ENCODE measurements at places on chromosomes 3 and 15.
A peak's percentile ranks its signal among the peaks of the same experiment; 100 is the strongest.

DNA sequence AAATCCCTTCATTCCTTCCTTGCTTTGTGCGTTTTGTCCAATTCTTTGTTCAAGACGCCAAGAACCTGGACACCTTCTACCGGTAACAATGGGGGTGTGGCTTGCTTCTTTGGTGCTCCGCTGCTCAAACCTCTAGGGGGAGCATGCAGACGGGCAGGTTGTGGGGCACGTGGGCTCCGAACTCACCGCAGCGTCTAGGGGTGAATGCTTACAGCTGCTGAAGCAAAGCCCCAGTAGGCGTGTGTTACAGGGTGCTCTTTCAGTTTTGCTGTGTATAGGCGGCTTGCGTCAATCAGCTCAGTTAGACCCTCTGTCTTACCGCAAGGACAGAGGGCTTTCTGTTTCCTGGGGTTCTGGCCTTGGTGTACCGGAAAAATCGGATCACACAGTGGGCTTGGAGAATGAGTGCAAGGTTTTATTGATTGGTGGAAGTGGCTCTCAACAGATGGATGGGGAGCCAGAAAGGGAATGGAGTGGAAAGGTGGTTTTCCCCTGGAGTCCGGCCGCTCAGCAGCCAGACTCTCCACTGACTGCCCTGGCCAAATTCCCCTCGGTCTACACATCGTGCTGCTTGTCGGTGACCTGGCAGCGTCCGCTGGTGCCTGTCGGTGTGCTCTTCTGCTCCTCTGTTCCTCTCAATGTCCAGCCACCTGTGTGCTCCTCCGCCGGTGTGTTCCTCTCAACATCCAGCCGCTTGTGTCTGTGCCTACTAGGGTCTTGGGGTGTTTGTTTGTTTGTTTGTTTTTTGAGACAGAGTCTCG lies 1.2 kb upstream of the LRRC34 start:
- DNase-seq: peak; percentile 34

GRCh38 chr3:30294241-30294667 lies 312.1 kb upstream of the TGFBR2 start:
- no peak for DNase-seq

DNA sequence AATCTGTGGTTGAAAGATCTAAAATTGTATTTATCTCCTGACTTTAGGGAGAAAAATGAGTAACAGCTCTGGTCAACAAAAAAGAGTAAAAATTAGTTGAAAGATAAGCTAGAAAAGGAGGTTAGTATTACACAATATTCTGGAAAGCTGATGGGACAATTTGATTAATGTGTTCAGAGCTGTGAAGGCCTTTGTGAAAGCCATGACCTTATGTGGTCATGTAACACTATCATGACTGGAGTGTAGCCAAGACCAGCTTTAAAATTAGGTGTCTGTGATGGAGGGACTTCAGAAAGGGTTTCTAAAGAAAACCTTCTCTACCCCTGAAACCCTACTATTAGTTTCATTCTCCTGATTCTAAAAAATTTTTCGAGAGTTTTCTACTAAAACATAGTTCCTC lies 127.2 kb downstream of the NFKBIZ start:
- DNase-seq: peak; percentile 16

DNA sequence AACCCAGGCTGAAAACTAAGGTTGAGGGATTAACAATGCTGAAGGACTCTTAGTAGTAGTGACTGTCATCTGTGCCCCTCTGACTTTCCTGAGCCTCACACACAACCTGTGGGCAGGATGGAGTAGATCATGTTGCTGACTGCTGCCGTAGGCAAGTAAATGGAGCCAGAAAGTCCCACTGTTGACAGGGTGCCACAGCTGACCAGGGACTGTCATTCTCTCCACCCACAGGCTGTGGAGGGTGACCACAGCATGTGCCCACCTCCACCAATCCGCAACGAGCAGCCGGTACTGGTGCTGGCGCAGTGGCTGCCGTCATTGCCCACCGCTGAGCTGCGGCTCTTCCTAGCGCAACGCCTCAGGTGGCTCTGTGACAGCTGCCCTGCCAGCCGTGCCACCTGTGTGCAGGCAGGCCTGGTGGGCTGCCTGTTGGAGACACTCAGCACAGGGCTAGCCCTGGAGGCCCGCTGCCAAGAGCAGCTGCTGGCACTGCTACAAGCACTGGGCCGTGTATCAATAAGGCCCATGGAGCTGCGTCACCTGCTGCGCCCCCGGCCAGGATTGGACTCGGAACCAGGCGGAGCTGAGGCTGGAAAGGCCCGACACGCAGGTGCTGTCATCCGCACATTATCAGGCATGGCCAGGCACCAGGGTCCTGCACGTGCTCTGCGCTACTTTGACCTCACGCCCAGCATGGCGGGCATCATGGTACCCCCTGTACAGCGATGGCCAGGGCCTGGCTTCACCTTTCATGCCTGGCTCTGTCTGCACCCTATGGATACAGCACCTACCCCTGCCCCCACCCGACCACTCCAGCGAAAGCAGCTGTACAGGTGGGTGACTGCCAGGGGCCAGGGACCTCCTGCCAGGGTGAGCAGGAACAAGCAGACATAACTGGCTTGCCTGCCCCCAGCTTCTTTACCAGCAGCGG lies 15.6 kb downstream of the NBEAL2 start:
- no peak for DNase-seq

DNA sequence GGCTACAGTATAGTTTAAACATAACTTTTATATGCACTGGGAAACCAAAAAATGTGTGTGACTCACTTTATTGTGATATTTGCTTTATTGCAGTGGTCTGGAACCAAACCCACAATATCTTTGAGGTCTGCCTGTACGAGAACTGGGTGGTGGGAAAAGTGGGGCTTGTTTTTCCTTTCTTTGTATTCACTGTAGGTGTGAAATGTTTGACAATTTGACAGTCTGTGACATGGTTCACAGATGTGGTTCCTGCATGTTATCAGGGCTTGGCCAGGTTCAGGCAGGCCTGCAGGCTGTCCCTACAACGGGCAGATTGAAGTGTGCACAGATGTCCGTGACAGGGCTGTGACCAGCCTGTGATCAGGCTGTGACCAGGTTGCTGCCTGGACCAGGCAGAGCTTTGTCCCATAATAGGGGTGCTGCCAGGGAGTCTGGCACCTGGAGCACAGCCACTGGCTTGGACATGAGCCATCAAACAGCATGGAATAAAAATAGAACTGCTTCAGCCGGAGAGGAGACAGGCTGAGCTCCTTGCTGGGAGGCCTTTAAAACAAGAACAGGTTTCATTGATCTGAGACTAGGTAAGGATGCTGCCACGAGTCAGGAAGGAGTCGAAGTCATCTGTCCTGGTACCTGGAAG lies 61.0 kb downstream of the KLF13 start:
- no peak for DNase-seq

DNA sequence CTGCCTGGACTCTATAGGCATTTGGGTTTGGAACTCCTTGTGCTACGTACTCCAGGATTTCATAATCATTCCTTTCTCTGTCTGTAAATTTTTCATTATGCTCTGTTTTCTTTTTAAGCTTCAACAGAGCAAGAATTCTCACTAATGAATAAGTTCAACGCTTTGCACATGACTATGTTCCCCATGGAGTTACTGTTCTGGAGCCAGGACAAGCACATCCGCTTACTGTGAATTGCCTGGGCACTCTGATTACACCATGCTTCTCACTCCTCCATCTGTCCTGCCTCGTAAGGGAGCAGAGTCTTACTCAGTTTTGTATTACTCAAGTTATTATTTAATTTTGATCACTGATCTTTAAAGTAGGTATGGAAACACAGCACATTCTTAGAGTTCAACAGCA lies 472.7 kb downstream of the RAP2B start:
- no peak for DNase-seq

DNA sequence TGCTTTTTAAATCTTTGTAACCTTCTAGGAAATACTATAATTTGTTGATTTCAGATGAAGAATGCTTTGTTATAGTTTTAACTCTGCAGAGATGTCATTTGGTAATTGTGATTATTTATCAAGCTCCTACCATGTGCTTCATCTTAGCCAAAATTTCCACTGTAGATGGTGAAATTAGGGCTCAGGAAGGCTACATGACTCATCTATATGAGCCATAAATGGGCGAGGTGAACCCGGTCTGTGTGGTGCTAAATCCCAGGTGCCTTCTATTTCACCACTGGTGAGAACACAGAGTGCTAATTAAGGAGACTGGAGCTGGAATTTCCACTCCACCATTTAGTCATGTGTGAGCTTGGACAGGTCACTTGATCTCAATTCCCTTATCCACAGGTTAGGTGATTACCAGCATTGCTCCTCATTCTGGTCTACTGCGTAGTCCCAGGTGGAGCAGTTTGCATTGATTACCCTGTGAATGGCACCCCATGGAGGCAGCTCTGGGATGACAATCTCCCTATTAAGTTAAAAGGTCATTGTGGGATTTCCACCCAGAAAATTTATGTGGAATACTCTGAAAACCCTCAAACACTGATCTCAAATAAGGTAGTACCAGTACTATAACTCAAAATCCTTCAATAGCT lies 2.8 kb upstream of the CCR3 start:
- no peak for DNase-seq

- peak; percentile 12 for DNase-seq
Measured at GRCh38 chr15:81939604-81940440, 106.0 kb downstream of the MEX3B start.

GRCh38 chr3:48896936-48897335 lies 1.7 kb downstream of the SLC25A20 start:
- DNase-seq: peak; percentile 41

DNA sequence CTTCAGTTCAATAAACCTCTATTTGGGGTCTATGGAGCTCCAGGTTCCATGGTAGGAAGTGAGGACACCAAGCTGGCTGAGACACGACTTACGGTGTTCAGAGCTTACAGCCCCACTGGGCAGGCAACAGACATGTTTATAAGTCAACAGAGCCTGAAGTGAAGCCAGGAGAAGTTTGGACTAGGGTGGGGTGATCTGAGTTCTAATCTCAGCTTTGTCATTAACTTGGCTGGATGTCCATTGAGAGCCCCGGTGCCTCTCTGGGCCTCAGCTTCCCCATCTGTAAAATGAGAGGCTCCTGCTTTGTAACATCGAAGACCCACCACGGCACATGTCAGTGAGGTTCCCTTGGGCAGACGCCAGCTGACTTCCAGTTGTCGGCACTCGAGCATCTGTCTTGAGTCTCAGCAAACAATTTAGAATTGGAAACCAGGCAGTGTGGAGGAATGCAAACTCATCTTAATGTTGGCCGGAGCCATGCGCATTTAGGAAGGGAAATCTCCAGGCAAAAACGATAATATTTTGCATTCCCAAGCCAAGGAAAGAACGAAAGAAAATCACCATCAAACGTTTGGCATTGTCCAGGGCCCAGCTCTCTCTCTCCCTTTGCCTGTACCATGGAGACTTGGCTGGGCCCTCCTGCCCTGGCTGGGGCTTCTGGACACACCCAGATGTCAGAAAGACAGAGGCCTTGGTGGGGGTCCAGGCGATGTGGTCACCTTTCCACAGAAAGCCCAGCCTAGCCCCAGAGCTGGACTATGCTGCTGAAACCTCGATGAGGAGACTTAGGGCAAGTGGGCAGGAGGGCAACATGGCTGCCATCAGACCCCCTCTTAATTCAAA lies 18.4 kb downstream of the ITGA11 start:
- DNase-seq: no peak

DNA sequence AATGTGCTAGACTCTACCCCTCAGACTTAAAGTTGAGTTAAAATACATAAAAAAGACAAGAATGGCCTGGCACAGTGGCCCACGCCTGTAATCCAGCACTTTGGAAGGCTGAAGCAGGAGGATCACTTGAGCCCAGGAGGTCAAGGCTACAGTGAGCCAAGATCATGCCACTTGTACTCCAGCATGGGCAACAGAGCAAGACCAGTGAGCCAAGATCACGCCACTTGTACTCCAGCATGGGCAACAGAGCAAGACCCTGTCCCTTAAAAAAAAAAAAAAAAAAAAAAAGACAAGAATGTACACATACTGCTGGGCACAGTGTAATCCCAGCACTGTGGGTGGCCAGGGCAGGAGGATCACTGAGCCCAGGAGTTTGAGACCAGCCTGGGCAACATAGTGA lies 17.4 kb downstream of the DIS3L start:
- DNase-seq: no peak

- no peak for DNase-seq
Measured at GRCh38 chr3:118412503-118412902, 622.1 kb downstream of the IGSF11 start.

GRCh38 chr3:150114873-150115540 lies 144.3 kb upstream of the PFN2 start:
- DNase-seq: no peak

DNA sequence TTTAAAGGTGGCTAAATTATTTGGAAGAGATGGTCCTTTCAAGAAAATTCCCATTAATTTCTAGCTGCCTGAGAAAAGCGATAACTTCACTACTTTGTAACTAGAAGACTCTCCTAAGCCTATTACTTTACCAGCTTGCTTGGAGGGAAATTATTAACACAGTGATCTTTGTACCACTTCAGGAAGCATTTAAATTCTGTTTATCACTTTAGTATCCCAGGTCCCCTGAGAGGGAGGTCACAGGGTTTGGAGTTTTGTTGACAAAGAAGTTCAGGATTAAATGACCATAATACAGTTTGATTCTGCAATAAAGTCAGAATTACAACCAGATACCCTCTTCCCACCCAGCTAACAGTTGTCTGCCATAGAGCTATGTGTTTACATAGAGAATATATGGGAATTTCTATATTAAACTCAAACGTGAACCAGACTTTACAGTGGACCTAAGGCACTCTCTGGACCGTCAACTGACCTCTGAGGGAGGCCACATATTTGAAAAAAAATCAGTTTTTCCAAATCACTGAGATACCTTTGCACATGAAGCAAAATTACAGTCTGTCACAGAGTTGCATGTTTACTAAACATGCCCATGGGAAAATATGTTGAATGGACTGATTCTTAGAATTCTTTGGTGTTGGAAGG lies 3.0 kb downstream of the SLC27A2 start:
- peak; percentile 48 for DNase-seq

DNA sequence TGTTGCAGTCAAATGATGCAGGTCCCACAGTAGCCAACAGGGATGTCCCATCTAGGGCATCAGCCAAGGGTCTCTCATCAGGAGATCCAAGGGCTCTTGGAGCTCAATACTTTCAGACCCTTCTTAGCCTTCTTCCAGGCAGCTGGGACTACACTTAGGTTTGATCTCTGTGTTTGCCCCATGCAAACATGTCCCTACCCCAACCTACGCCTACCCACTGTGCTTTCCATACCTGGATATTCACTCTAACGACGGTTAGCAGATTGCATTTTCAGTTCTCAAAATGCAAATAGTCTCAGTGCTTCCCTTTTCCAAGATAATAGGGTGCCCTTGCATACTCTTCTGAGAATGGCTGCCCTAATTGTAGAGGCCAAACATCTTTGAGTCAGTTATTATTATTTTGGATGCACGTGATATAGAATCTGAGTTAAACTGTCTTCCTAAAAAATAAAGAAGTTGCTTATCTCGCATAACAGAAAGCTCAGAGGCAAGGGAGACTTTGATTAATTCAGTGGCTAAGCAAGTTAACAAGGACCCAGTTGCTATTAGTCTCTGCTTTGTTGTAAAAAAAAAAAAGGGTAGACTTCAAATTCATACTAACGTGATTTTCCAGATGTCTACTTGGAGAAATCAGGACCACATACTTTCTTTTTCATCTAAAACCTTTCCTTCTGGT lies 1.0 kb upstream of the CEP70 start:
- DNase-seq: no peak

- no peak for DNase-seq
Measured at GRCh38 chr3:26260139-26260538, 362.4 kb upstream of the LRRC3B start.
